ENCODE measurements at places on chromosomes 16 and 17.

GRCh38 chr17:6290488-6291196, 144.3 kb downstream of the AIPL1 start:
- no peak for DNase-seq

DNA sequence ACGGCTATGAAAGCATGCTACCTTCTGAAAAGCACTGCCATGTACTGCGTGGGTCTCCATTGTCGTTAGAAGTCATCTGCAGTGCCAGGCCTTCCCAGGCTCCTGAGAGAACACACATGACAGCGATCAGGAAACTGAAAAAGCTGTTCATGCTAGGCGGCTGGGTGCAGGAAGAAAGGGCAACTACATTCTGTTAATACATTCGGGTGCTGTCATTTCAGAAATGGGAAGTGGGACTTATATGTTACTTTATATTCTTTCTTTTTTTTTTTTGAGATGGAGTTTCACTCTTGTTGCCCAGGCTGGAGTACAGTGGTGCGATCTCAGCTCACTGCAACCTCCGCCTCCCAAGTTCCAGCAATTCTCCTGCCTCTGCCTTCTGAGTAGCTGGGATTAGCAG, 19.9 kb downstream of the CFAP20 start:
- DNase-seq = no peak

DNA sequence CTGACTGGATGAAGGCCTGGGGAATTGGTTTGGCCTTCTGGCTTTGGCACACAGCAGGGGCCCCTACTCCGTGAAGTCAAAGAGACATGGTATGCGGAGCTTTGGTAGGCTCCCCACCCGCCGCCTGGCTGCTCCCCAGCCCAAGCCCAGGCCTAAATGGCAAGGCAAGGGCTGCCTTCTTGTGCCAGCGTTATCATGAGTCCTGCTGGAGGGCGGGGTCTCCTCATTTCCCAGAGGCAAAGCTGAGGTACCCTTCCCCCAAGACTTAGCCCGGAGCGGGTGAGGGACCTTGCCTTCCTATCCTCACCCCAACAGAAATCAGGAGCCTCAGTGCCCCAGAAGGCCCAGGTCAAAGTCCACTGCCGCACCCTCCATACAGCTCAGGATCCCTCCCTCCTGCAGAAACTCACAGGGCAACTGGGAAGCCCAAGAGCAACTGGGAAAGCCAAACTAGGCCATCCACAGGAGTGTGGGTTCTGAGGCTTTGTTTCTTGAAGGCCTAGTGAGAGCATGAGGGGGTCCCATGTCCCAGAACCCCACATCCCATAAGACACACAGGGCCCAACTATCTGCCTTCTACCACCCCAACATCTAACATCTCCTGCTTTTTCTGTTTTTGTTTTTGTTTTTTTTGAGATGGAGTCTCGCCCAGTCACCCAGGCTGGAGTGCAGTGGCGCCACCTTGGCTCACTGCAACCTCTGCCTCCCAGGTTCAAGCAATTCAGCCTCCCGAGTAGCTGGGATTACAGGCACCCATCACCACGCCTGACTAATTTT, 9.3 kb downstream of the PGAP3 start:
- no peak for DNase-seq

- no peak for DNase-seq
Measured at GRCh38 chr17:75623386-75623785, 9.8 kb upstream of the SMIM5 start.

GRCh38 chr16:22282254-22282892, 14.8 kb upstream of the POLR3E start:
- DNase-seq = no peak

DNA sequence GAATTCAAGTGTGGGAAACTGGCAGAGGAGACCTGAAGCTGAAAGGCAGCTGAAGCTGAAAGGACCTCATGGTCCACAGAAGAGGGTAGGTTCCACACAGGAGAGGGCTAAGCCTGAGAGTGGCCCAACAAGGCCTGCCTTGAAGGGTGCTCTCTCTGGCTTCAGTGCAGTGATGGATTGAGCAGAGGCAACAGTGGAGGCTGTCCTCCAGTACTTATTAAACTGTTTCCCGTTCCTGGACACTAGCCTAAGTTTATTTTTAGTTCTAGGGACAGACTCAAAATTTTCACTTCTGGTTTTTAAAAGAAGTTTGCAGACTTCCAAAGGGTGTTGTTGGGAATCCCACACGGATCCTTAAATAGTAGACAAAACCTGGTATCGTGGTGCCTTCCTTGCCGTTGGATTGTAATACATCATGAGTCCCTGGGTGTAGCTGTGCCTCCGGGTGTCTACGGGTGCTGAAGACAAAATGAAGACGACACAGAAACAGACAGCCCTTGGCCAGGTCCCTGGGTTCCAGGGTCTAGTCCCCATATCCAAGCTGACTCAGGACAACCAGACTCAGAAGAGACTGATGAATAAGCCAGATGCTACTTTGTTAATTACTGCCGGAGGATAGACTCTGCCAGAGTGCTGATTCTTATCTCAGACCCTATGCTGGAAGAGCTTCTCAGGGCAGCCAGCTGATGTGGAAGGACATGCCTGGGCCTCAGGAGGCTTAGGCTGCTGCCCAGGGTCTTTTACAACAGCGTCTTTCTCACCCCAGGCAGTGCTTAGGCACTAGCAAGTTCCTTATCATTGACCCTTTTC, 7.1 kb upstream of the CMTM4 start:
- no peak for DNase-seq

GRCh38 chr17:20156196-20157000, 147.2 kb downstream of the SPECC1 start:
- peak; percentile 1 for DNase-seq

DNA sequence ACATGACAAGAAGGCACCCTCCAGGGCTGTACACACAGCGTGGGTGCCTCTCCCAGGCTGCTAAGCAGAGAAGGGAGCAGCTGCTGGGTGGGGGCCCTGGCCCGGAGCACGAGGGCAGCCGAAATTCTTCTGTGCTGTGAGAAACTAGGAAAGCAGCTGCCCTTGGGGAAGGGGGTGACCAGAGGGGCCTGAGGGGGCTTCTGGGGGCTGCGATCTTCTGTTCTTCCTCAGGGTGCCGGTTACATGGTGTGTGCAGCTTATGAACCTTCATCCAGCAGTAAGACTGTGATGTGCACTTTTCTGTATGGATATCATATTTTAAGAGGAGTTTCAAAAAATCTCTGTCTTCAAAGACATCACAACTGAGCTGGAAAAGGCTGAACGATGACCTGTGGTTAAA, 43.2 kb upstream of the METRNL start:
- DNase-seq = no peak

DNA sequence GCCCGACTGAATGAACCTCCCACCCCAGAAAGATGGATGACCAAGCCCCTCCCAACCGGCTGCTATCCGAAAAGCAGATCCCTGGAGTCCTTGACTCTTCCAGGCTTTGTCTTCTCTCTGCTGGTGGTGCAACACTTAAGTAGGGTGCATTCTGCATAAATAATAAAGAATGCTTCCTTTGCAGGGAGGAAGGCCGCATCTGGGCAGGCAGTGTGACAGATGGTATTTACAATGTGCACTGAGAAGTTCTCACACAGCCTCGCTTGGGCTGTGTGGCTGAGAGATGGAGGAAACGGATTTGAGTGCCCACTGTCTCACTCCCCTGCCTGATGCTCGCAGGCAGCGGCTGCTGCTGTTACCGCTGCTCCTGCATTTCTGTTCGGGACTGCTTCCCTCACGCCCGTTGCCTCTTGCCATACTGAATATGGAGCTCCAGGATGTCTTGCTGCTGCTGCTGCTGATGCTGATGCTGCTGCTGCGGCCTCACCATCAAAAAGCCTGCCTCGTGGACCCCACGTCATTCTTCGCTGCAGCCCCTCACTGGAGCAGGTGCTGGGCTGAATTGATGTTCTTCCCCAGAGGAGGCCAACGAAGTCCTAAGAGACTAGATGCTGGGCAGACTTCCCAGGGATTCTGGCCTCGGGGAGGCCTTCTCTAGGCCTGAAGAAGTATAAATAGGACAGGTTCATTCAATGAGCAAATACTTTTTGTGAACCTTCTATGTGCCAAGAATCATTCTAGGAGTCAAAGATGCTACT, 7.1 kb upstream of the RHBDL3 start:
- no peak for DNase-seq

GRCh38 chr17:63927464-63928171, 4.5 kb downstream of the CD79B start:
- no peak for DNase-seq

- no peak for DNase-seq
Measured at GRCh38 chr17:28397687-28398279, 8.2 kb downstream of the SLC46A1 start.

DNA sequence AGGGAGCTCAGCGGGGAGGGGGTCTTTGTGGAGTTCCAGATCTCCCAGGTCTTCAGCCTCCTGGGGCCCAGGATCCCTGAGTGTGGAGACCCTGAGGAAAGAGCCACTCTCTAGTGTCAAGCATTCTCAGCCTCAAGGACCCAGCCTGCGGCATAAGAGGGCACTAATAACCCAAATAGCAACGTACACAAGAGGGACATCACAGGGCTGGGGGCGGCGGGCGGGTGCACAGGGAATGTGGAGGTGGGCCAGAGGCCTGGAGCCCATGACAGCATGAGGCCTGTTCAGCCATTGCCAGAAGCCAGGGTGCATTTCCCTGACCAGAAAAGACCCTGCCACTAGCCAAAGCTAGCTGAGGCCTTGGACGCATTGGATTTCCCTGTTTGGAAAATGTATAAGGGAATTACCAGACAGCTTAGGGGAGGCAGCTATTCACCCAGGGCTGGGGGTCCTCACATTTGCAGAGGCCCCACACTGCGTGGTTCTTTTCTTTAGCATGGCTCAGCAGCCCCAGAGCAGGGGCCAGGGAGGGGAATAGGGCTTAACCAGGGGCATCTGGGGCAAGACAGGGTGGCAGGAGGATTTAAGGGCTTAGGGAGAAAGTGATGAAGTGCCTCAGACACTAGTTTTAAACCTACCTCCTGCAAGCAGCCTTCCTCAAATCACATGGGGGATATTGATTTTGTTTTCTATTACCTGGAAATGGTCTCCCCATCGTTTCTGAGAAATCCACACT, 13.5 kb upstream of the ALOX15B start:
- no peak for DNase-seq

DNA sequence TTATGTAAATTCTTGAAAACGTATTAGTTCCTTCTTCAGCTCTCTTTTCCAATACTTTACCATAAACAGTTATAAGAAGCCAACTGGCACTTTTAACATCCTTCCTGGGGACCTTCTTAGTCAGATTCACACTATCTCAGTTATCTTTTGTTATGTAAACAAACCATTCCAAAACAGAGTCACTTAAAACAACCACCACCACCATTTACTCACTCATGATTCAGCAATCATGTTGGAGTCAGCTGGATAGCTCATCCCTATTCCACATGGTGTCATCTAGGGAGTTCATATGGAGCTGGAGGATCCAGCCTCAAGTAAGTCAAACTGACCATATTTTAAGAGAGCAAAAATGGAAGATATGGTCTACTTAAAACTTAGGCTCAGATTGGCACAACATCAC, 240.3 kb upstream of the IRX3 start:
- DNase-seq = no peak

DNA sequence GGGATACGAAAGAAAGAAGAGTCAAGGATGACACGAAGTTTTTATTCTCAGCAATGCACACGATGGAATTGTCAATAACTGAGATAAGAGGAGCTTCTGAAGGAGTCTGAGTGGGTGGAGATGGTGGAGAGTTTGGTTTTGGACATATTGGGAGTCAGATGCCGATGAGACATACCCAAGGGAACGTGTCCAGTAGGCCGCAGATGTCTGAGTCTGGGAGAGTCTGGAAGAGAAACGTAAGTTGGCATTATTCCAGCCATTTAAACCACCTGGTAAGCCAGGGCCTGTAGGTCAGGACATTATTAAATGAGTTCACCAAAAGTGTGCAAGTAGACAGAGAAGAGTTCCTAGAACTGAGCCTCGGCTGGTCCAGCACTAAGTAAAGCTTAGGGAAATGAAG, 478.3 kb upstream of the CDH5 start:
- DNase-seq = no peak

DNA sequence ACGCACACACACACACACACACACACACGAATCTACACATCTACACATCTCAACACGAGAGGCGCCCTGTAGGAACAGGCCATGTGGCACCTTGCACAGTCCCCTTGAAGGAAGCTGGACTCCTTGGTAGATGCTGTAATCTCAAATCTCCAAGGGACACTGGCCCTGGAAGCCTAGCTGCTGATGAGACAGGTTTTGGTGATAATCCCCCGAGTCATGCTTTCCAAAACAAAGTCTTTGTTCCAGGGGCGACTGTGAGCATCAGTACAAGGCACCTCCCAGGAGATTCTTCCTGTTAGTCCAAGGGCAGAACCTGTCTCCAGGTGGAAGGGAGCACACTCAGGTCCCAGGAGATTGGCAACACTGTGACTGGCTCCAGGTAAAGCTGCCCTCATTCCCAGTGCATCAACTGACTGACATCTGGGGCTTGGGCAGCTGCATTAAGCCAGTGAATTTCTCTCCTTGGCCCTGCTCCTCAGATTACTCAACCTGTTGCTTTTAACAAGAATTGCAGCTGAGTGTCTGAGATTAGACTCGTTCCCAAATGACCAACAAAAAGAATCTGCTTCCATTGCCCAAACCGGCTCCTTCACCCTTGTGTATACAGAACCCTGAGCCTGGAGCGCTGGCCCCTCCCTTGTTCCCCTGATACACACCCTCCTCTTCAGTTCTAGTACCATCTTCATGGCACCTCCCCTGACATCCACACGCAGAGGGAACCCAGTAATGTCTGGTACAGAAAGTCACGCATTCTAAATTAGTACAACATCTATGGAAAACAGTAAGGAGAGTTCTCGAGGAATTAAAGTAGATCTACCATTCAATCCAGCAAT, 13.9 kb upstream of the TNRC6C start:
- DNase-seq = no peak

DNA sequence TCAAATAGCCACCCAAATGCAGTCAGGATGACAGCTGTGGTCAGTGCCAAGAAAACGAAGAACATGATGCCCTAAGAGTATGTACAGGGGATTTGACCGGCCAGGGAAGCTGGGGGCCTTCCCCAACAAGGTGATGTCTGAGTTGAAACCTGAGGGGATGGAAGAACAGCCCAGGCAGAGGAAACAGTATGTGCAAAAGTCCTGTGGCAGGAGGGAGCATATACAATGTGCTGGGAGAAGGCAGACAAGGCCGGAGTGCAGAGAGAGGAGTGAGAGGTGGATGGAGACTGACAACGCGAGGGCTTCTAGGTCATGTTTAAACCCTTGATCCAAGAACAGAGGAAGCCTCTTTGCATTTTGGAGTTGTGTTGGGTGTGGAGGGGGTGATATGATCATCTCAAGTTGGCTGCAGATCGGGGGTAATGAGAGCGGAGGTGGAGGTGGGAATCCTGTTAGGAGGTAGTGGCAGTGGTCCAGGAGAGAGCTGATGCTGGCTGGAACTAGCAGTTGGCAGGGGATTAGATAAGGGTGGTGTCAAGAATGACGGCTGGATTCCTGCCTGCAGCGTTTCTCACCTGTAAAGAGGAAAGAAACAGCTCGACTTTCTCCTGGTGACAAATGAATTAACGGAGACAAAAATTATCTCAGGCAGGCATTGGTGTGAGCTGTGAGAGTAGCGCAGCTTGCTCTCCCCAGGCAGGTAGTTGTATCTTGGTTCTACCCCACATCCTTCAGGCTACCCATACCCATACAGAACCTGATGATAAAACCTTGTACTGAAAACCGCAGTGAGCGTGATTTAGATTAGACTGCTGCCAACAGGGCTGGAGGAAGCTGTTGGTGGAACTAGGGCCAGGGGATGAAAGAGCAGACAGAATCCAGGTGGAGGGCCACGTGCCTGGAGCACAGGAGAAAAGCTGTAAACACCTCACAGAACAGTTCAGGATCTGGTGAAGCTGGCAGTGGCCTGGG, 37.2 kb upstream of the NGFR start:
- DNase-seq = no peak

GRCh38 chr17:5364156-5364555, 55.3 kb downstream of the NUP88 start:
- no peak for DNase-seq
